ENCODE measurements at places on chromosomes 13 and 19.
A peak's percentile ranks its signal among the peaks of the same experiment; 100 is the strongest.

DNA sequence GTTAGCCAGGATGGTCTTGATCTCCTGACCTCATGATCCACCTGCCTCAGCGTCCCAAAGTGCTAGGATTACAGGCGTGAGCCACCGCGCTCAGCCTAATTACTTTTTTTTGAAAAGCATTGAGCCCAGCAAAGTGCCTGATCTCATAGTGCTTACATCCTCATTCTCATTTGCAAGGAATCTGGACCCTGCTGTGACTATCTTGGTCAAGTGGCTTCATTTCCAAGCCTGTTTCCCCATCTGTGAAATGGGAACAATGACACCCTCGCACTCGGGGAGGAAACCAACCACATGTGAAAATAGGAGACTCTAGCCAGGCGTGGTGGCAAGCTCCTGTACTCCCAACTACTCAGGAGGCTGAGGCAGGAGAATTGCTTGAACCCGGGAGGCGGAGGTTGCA is 1.6 kb upstream of the PLEKHA4 start:
- no peak for DNase-seq

GRCh38 chr13:38735665-38736440 is 49.0 kb downstream of the FREM2 start:
- no peak for DNase-seq

DNA sequence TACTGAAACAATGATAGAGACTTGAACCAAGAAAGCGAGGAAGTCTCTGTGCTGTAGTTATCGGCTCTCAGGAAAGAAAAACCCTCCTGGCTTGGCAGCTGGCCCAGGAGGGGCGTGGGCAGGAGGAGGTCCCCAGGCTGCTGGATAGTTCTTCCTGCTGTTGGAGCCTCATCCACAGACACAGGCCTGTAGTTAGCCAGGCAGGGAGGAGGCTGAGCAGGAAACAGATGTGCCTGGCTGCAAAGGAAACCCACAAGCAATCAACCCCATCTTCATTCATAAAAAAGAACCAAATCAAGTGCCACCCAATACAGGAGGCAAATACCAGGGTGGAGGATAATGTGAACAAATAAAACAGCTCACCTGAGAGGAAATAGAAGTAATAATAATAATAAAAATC is 86.2 kb downstream of the IRS2 start:
- DNase-seq = peak; percentile 44

DNA sequence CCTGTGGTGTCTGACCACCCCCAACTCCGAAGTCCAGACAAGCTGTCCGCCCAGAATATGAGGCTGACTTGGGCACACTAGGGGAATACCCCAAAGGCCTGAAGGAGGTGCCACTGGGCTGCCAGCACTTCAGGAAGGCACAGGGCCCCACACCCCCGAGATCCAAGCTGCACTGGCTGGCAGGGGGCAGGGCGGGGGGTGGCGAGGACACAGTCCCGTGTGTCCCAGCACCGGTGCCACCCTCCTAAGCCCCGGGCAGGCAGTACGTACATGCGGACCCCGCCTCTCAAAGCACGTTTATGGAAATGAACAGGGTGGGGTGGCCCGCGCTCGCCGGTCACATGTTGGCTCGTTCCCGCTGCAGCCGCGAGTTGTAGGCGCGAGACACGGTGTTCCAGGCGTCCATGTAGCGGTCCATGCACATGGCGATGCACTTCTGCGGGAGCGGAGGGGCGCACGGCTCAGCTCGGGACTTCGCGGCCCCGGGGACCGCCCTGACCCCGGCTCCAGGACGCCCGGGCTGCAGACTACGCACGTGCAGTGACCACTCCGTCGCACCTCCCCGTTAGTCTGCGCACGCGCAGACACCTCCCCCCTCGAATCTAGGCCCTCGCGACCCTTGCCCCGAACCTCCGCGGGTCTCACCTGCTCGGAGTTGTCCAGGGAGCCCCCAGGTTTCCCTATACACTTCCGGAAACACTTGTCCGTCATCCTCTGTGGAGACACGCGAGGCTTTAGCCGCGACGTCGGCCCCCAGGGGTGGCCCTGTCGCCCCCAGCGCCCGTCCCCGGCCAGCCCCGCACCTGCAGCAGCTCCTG is 566 bp downstream of the TIMM13 start:
- DNase-seq = peak; percentile 78

- no peak for DNase-seq
Observed at GRCh38 chr13:51960766-51961165, 50.5 kb downstream of the ATP7B start.

GRCh38 chr13:50236898-50237318 is 221.7 kb downstream of the KCNRG start:
- no peak for DNase-seq

Data from iPS-NIHi11 (cell line).